Ammon's horn (tissue), 1 donor: ENCODE measurements at places on chromosomes 6 and 20.

- DNase-seq = no peak
Measured at GRCh38 chr20:61587036-61587435, 335.0 kb downstream of the CDH4 start.

DNA sequence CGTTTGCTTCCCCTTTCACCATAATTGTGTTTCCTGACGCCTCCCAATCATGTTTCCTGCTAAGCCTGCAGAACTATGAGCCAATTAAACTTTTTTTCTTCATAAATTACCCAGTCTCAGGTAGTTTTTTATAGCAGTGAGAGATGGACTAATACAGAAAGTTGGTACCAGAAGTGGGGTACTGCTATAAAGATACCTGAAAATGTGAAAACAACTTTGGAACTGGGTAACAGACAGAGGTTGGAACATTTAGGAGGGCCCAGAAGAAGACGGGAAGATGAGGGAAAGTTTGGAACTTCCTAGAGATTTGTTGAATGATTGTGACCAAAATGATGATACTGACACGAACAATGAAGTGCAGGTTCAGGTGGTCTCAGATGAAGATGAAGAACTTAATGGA is 1058.6 kb upstream of the CITED2 start:
- DNase-seq = no peak

DNA sequence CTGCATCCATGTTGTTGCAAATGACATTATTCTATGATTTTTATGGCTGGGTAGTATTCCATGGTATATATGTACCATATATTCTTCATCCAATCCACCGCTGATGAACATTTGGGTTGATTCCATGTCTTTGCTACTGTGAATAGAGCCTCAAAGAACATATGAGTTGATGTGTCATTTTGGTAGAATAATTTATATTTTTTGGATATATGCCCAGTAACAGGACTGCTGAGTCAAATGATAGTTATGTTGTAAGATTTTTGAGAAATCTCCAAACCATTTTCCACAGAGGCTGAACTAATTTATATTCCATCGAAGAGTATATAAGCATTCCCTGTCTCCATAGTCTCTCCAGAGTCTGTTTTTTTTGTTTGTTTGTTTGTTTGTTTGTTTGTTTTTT is 1373.5 kb downstream of the GRIK2 start:
- DNase-seq = no peak

DNA sequence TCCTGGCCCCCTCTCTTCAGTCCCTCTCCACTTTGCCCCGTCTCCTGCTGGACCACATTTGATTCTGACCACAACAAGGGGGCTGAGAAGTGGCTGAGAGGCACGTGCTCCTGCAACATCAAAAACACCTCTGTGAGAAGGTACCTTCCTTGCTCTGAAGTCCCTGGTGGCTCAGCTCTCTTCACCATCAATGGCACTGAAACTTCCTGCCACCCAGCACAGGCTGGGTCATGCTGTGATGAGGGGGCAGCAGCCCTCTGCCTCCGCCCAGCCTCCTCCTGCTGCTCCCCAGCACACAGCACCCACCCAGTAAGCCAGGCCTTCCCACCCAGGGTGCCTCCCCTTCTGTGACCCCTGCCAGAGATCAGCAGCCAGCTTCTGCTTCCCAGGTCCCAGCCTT is 10.3 kb downstream of the ZMYND8 start:
- no peak for DNase-seq

DNA sequence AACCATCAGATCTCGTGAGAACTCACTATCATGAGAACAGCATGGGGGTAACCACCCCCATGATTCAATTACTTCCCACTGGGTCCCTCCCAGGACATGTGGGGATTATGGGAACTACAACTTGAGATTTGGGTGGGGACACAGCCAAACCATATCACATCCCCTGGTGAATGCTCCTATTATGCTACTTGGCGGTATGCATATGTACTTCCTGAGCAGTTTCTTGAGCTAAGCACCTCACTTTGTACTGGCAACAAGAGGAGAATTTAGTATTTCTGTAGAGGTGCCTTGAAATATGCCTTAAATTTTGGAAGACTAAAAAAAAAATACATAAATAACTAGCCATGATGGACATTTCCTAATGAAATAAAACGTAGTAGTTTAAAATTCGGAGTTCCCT is 327.2 kb upstream of the CITED2 start:
- DNase-seq = no peak

DNA sequence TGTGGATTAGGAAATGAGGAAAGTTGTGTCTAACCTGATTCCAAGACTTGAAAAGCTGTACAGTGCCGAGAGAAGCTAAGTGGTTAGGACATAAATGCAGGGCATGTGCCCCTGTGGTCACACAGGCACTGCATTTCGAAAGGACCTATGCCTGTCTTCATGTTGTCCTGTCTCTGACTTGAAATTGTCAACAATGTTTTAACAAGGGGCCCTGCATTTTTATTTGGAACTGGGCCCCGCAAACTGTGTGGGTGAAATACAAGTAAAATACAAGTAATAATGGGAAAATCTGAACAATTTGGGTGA is 38.8 kb downstream of the MRS2 start:
- DNase-seq = no peak

DNA sequence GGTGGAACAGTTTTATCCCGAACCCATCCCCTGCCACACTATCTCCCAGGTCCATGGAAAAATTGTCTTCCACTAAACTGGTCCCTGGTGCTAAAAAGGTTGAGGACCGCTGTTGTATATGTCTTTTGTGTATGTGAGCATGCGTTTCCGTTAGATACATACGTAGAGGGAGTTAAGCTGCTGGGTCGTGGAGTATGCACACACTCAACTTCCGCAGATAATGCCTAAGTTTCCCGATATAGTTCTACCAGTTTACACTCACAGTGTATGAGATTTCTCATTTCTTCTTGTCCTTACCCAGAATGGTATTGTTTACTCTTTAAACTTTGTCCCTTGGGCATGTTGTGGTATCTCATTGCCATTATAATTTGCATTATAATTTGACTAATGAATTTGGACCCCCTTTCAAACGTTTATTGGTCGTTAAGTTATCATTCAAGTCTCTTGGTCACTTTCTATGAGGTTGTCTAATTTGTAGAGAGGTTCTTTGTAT is 50.5 kb upstream of the SCAF8 start:
- no peak for DNase-seq

DNA sequence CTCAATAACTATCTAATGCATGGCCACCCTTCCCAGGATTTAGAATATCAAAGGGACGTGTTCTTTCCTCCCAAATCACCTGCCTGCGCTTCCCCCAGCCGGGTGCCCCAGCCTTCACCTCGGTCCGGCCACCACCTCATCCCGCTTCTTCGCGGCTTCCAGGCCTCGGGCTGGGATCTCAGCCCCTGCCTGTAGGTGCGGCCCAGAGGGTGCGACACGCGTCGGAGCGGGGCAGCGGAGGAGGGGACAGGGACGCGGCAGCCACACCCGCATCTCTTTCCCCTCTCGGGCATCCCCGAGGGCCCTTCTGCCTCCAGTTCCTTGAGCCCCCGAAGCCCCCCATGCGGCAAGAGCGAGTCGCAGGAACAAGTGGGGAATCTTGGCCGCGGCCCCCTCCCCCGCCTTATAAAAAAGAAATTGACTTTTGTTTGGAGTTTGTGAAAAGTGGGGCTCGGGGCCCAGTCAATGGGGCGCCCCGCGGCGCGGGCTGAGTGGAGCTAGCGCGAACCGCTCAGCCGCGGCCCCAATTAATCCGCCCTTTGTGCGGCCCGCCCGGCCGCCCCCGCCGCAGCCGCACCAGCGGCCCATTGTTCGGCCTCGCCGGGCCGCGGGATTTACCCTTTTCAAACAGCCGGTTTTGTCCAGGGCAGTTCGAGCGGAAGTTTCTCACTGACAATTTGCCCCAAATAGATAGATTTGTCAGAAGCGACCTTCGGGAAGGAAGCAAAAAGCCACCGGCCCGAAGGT is 8.4 kb upstream of the NR2E1 start:
- no peak for DNase-seq

DNA sequence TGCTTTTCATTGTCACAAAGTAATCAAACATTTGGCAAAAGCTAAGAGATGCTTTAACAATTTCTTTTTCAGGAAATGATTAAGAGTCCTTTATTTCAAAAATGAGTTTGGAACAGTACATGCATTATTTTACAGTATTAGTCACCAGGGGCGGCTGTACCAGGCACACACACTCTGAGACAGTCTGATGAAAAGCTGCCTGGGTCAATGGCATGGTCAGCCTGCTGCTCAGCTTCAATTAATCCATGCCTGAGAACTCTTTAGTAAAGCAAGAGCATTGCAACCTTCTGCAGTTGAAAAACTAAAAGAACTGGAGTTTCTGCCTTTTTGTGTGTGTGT is 105.5 kb downstream of the TULP4 start:
- DNase-seq = peak; percentile 74

GRCh38 chr6:106519460-106520394 is 109.6 kb downstream of the RTN4IP1 start:
- peak; percentile 55 for DNase-seq

DNA sequence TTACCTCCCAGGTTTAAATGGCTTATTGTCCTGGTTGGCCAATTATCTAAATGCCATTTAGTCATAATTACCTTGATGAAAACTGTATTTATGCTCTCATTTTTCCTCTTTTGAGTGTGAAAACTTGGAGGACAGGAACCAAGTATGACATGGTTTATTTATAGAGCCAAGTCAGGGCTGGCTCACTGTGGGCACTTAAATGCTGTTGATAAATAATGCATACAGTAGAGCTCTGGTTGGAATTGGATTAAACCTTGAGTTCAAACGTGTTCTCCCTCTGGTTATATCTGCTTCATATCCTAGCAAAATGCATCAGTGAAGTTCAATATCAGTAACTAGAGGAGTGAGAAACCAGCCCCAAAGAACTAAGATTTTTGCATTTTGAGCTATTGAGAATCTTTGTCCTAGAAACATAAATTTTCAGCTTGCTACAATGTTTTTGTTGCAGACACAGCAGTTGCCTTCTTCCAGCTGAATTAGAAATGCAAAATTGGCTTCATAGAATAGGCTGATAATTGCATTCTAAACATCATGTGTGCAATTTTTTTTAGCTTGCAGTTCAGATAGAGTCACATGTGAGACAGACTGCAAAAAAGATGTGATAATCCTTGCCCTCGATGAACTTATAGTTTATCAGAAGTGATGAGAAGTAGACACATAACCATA is 255.8 kb downstream of the BTBD3 start:
- no peak for DNase-seq

GRCh38 chr6:40302856-40303454 is 284.2 kb downstream of the LRFN2 start:
- no peak for DNase-seq

- DNase-seq = no peak
Measured at GRCh38 chr6:40936818-40937251, 102.2 kb downstream of the UNC5CL start.

GRCh38 chr6:87700397-87701343 is 1.4 kb downstream of the AKIRIN2 start:
- DNase-seq = peak; percentile 43

DNA sequence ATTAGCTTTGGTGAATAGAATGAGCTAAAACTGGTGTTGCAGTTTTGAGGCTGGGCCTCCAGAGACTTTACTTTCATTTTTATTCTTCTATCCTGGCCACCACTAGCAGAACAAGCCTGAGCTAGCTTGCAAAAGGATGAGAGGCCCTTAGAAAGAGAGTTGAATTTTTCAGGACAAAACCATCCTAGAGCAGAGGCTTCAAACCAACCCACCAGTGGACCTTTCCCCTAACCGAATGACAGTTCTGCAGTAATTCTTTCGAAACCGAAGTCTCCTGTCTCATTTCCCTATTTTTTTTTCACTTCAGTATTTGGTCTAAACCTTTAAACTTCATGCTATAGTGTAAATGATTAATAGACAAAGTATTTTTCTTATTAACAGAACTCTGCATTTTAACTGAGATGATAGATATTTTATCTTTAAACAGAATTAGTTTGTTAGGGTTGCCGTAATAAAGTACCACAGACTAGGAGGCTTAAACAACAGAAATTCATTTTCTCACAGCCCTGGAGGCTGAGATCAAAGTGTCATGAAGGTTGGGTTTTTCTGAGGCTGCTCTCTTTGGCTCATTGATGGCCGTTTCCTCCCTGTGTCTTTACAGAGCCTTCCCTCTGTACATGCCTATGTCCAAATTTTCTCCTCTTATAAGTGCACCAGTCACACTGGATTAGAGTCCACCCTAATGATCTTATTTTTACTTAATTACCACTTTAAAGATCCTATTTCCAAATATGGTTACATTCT is 80.6 kb upstream of the PAK5 start:
- no peak for DNase-seq

- no peak for DNase-seq
Measured at GRCh38 chr6:156652231-156652750, 124.9 kb upstream of the ARID1B start.

DNA sequence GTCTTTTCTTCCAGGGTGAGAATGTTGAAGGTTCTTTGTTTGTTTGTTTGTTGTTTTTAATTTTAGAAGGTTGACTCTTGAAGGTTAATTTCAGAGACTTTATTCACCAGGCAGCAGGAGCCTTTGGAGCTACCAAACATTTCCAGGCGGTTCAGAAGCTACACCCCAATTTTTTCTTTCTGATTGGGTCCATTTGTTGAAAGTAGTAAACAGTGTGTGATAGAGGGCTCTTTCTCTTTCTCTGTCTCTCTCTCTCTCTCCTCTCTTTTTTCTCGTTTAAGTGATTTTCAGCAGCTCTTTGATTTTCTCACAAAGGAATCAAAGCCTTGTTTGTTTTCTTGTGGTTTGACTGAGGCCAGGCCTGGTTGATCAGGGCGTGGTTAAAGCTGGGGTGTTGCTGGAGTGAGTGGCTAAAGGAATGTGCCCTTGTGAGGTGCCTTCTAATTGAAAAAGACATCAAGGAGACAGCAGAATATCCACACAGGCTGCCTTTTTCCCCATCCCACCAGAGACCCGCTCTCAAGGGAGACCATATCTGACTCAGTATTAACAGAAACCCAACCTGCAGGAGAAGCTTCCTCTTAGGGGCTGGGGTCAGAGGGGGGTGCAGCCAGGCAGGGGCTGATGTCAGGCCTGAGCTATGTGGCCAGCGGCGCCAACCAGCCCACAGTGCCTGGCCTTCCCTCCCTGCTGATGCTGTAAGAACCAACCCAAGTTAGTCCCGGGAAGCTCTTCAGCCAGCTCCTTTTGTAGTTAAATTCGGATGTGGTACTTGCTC is 40.4 kb upstream of the NAA20 start:
- DNase-seq = peak; percentile 84

- no peak for DNase-seq
Measured at GRCh38 chr6:27669624-27670301, 196.9 kb upstream of the ZNF184 start.

DNA sequence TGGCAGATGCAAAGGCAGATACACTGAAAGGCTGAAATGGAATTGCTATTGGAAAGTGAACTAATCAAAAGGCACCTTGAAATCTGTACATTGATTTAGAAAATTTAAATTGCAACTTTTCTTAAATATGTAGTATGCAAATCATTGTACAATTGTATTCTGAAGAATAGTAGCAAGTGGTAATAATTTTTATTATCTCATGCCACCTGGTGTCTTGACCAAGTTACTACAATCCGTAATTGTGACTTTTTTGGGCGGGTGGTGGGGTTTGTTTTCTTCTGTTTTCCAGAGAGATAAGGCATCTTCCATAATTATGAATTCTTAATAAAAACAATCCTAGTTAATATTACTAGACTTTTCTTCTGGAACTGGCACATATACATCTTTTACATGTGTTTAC is 12.5 kb upstream of the BCKDHB start:
- DNase-seq = no peak
